Activated effector memory CD4-positive, alpha-beta T cell treated with Interleukin-2 at 50 U/mL for 16 hours (primary cell): ENCODE measurements at places on chromosomes 4 and X.

- DNase-seq: no peak
Measured at GRCh38 chr4:168615294-168616065, 118.6 kb downstream of the PALLD start.

DNA sequence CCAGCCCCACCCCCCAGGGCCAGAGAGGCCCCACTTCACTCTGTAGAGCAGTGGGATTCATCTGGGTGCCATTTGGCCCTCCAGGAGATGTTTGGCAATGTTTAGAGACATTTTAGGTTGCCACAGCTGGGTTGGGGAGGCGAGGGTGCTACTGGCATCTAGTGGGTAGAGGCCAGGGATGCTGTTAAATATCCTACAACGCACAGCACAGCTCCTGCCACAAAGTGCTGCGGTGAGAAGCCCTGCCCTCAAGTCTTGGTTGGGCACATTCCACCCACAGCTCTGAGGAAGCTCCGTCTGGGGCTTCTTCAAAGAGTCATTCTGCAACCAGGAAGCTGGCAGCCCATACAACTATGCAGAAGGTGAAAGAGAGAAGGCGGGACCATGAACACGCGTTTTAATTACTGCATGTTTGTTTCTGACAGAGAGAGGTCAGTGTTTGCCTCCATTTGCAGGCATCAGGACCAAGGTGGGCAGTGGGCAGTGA is 48.1 kb upstream of the FAM9C start:
- DNase-seq: peak; percentile 69

DNA sequence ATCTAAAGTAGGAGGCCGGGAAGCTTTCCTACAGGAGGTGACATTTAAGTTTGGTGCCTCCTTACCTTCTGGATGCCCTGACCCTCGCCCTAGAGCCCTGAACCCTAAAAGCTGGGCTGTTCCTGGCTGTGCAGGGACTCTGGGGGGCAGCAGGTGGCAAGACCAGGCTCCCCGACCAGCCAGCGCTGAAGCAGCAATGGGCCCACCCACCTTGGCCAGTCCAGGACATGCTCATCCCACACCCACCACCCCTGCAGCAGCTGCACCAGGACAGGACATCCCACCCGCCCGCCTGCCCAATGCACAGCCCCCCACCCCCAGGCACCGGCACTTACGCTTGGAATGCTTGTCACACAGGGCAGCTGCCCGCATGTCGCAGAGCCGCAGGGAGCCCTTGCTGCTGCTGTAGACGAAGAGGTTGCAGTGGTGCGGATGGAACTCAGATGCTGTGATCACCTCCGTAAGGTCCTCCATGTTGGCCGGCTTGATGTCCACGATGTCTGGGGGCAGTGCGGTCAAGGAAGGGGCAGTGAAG is 77.9 kb downstream of the WFS1 start:
- no peak for DNase-seq

GRCh38 chrX:13507893-13508292 is 61.5 kb upstream of the EGFL6 start:
- no peak for DNase-seq

- DNase-seq: peak; percentile 1
Measured at GRCh38 chrX:118976599-118977340, 2.4 kb downstream of the LONRF3 start.

GRCh38 chr4:102537269-102537668 is 36.1 kb downstream of the NFKB1 start:
- no peak for DNase-seq

DNA sequence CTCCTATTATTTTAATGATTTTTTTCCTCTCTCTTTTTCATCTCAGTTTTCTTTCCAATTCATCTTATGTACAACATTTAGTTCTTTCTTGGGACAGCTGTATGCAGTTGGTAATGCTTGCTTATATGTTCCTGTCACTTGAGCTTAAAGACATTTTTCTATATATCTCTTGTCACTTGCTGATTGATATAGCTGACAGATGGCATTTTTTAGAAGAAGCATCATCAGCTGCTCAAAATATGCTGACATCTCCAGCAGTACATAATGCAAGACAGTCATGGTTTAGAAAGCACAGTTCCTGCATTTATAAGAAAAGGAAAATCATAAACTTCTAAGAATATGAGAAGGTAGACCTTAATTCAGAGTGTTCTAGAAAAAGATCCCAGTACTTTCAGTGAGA is 56.5 kb downstream of the DCAF8L1 start:
- DNase-seq: no peak

- DNase-seq: no peak
Measured at GRCh38 chrX:9301836-9302235, 163.0 kb upstream of the TBL1X start.

GRCh38 chr4:43360296-43360695 is 467.8 kb downstream of the GRXCR1 start:
- DNase-seq: no peak

- no peak for DNase-seq
Measured at GRCh38 chr4:152556283-152556682, 20.4 kb upstream of the FBXW7 start.

DNA sequence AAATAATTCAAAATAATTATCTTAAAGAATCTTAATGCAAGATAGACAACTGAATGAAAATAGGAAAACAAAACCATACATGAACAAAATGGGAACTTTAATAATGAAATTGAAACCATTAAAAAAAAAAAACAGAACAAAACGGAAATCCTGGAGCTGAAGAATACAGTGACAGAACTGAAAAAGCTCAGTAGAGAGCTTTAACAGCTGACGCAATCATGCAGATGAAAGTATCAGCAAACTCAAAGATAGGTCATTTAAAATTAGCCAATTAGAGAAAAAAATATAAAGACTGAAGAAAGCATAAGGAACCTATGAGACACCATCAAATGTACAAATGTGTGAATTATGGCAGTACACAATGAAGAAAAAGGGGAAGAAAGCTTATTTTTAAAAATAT is 18.8 kb downstream of the SLC25A31 start:
- no peak for DNase-seq

- DNase-seq: no peak
Measured at GRCh38 chr4:55121246-55121645, 4.1 kb downstream of the KDR start.

DNA sequence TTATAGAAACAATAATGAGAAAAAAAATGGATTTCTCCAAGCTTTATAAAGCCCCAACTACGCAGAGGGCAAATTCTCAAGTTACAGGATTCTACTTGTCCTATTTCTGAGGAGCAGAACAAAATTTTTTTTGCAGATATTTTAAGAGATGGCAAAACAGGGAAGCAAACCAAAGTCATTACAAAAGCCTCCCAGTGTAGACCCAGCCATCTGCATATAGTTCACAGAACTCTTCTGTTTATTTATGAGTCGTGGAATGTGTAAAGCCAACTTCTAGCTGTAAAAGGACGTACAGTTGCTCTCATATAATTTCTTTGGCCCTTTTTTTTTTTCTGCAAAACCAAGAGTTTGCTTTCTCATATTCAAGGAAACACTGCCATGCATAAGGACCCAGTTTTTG is 120.4 kb downstream of the PCDH7 start:
- no peak for DNase-seq

GRCh38 chr4:150826306-150826705 is 188.8 kb downstream of the LRBA start:
- DNase-seq: no peak
